ENCODE measurements at places on chromosomes 12 and 14.

GRCh38 chr12:12562016-12562483 lies 613 bp downstream of the DUSP16 start:
- DNase-seq = no peak

DNA sequence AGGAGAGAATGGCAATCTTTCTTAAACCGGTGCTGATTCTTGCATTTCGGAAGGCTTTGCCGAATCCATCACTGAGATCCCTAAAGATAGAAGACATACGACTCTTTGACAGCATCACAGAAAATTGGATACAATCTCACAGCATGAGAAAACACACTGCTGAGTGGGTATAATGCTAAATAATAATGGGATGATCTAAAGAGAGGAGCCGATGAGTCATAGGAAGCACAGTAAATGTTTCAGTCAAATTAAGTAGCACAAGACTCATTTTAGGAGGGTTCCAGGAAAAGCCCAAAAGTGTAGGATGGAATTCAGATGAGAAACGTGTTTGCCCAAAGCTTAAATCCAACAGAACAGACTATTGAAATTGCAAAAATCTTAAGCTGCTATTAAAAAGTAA lies 81.7 kb downstream of the CPNE8 start:
- no peak for DNase-seq

GRCh38 chr12:905261-906031 lies 44.0 kb downstream of the RAD52 start:
- no peak for DNase-seq

GRCh38 chr12:110657747-110658146 lies 31.2 kb downstream of the HVCN1 start:
- DNase-seq = no peak

DNA sequence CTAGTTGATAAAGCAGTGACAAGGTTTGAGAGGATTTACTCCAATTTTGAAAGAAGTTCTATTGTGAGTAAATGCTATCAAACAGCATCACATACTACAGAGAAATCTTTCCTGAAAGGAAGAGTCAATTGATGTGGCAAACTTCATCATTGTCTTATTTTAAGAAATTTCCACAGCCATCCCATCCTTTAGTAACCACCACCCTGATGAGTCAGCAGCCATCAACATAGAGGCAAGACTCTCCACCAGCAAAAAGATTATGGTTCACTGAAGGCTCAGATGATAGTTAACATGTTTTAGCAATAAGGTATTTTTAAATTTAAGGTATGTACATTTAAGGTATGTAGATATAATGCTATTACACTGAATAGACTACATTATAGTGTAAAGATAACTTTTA lies 122.1 kb upstream of the ARHGAP5 start:
- no peak for DNase-seq

DNA sequence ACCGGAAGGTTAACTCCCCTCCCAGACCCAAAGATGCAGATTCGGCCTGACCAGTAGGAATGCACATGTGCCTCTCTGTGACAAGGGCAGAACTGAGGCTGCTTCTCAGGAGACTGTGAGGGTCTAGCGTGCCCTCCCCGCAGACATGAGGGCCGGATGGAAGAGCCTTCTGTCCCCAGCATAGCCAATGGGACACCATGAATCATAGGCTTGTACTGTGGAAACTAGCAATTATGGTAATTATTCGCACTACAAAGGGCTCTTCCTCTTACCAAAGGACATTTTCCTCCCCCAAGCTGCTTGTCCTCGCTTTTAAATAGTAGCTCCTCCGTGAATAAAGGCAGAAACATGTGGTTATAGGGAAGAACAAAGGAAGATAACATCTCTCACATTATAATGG lies 6.2 kb downstream of the COA8 start:
- no peak for DNase-seq

DNA sequence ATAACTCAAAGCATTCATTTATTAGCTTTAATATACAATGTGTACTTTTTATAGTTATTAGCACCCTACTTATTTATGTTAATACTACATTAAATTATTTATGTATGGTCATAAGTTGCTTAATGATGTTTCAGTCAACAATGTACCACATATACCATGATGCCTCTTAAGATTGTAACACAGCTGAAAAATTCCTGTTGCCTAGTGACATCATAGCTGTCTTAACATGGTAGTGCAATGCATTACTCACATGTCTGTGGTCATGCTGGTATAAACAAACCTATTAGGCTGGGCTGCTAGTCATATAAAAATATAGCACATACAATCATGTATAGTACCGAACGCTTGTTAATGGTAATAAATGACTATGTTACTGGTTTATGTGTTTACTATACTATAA lies 120.4 kb downstream of the ANO6 start:
- no peak for DNase-seq

- DNase-seq = no peak
Measured at GRCh38 chr12:81859521-81859920, 100.4 kb upstream of the PPFIA2 start.

GRCh38 chr12:23834076-23834475 lies 115.4 kb downstream of the SOX5 start:
- no peak for DNase-seq

DNA sequence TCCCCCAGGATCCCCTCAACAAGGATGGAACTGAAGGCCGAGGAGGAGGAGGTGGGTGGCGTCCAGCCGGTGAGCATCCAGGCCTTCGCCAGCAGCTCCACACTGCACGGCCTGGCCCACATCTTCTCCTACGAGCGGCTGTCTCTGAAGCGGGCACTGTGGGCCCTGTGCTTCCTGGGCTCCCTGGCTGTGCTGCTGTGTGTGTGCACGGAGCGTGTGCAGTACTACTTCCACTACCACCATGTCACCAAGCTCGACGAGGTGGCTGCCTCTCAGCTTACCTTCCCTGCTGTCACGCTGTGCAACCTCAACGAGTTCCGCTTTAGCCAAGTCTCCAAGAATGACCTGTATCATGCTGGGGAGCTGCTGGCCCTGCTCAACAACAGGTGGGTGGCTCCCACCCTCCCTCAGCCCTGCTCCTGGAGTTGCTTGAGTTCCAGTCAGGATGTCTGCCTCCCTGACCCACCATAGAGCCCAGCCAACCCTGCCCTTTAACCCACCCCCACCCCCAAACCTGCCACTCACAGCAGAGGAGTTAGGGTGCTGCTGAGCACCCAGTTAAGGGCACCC lies 1.4 kb downstream of the ASIC1 start:
- no peak for DNase-seq

DNA sequence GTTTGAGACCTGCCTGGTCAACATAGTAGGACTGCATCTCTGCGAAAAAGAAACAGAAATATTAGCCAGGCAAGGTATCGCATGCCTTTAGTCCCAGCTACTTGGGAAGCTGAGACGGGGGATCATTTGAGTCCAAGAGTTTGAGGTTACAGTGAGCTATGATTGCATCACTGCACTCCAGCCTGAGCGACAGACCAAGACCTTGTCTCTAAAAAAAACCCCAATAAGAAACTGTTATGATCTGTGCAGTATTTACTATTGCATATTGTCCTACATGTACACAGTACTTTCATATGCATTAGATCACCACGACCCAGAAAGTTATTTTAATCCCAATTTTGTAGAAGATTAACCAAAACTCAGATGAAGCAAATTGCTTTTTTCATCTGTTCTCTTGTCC lies 187.5 kb downstream of the PCNX1 start:
- no peak for DNase-seq

- no peak for DNase-seq
Measured at GRCh38 chr12:31205054-31205453, 120.9 kb downstream of the SINHCAF start.

DNA sequence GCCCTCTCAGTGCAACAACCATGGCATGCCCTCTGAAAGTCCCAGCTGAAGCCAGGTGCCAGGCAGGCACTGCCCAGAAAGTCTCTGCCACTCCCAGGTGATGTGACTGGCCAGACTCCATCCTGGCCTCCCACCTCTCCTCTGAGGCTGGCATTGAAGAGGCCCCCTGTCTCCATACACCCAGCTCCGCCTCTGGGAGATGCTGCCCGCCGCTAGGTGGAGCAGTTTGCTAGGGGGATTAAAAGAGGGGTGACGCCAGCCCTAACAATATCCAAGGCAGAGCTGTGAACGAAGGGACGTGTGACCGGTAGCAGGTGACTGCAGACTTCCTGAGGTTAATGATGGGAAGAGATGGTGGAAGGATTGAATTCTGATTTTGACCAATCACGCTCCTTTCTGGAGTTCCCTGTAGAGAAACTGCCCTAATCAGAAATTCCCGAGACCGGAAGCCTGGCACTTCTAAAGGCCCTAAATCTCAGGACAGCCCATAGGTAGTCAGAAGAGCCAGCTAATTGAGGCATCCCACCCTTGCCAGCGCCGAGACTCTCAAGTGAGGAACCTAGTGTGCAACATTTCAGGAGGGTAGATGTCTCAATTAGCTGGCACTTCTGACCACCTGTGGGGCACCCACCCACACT lies 8.3 kb upstream of the PLEK2 start:
- peak; percentile 21 for DNase-seq

DNA sequence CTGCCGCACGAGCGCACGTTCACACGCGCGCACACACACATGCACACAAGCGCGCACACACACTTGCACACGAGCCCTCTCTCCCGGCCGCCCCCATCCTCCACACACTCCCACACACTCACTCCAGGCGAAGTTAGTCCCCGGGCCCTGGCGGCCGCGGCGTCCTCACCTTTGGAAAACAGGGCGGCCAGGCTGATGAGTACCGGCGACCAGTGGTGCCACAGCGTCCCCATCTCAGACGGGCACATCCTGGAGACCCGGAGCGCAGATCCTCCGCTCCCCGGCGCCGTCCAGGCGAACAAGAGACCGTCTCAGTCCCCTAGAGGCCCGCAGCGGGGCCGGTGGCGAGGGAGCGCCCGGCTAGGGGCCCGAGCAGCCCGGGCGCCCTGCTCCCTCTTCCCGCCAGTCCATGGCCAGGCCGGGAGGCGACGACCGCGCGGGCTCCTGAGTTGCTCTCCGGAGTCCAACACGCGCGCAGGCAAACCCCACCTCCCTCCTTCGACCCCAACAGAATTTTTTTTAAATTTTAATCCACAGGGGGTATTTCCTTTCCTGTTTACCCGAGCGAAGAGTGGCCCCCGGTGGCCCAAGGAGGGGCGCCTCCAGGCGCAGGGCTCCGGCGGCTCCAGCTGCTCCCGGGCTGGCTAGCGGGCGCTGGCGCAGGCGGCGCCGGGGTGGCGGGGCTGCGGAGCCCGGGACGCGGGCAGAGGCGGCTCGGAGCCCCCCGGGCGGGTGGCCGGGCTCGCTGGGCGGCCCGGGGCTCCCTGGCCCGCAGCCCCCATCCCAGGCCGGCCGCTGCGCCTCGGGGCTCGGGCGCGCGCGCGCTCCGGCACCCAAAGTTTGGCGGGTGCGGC lies 506 bp downstream of the TMEM132D start:
- no peak for DNase-seq

- DNase-seq = no peak
Measured at GRCh38 chr14:69493038-69493437, 8.5 kb downstream of the PLEKHD1 start.

DNA sequence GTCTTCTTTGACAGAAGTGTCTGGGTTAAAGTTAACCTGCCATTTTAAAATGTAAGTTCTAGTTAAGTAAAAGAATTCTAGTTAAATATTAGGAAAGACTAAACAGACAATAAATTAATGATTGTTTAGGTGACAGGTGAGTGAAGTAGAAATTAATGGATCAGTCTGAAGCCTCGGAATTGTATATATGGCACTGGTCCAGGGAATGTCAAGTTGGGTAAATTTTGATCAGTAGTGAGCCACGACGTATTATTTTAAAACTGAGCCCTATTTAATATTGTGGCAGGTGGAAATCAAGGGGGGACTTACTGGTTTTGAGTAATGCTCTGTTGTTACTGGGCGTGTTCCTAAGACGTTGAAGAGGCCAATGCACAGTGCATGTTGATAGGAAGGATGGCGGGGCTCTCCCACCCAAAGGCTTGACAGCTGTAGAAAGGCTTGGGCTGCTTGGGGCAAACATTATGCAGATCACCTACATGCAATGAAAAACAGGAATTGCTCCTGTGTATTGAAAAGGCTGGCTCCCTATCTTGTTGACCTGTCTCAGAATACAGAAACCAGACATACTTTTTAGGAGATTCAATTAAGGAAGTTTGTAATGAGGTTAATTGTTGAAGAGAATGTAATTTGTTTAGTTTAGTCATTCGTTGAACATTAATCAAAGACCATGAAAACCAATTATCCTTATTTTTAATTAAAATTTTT lies 5.9 kb upstream of the PPFIBP1 start:
- DNase-seq = no peak

DNA sequence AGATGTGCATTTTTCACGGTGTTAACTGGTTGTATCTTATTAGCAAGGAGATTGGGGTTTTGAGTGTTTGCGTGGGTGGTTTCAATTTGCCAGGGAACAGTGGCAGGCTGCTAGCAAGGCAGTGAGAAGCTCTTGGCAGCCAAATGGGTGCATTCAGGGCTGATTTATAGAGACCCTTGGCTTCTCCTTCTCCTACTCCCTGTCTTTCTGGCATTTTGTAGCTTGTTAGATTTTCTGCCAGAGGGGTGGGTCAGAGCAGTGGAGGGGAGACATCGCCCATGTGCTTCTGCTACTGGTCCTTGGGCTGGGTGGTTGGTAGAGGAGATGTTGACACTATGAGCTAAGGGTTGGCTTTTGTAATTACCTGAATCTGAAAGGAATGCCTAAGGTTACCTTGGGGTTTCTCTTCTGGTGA lies 9.6 kb downstream of the CALM1 start:
- DNase-seq = no peak

GRCh38 chr14:85764822-85765221 lies 234.9 kb downstream of the FLRT2 start:
- no peak for DNase-seq

- no peak for DNase-seq
Measured at GRCh38 chr12:23560611-23561010, 388.9 kb downstream of the SOX5 start.

DNA sequence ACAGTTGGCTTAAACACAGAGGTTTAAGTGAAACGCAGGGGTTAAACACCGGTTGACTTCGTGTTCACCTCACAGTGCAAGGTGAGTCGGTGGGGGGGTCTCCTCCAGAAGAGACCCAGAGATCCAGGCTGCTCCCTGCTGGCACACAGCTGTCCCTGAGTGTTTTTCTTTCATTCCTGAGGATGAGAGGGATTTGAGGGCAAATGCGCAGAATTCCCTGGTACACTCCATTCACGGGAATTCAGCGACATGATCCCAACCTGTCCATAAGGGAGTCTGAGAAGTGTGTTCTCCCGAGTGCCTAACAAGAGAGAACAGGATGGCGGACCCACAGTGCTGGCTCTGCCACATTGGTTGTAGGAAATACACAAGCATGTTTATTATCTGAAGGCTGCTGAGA lies 107.2 kb upstream of the ESRRB start:
- DNase-seq = no peak

GRCh38 chr14:24074625-24075484 lies 3.5 kb downstream of the CPNE6 start:
- DNase-seq = no peak

DNA sequence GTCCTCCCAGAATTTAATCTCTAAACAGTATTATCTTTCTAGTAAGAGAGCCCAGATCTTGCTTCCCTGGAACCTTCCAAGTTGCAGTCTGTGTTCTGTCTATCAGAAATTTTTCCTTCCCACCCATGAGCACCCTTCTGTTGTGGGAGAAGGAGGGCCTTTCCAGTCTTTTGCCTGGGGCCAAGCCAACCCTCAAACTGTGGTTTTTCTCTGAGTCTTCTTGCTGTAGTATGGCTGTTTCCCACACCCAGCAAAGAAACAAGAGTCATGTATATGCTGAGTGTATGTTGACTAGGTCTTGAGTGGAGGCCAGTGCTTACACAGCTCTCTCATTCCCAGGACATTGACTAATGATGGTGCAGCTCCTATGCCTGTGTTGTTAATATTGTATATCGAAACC lies 104.5 kb downstream of the TGFB3 start:
- DNase-seq = no peak

- DNase-seq = no peak
Measured at GRCh38 chr12:13156277-13156676, 40.2 kb upstream of the EMP1 start.
